ENCODE measurements at places on chromosomes 12 and 14.
A peak's percentile ranks its signal among the peaks of the same experiment; 100 is the strongest.

- DNase-seq = no peak
Observed at GRCh38 chr12:89356069-89356665, 3.9 kb upstream of the DUSP6 start.

- DNase-seq = no peak
Observed at GRCh38 chr12:70005864-70006618, 181.0 kb downstream of the MYRFL start.

- DNase-seq = no peak
Observed at GRCh38 chr14:33165144-33165925, 226.7 kb downstream of the NPAS3 start.

DNA sequence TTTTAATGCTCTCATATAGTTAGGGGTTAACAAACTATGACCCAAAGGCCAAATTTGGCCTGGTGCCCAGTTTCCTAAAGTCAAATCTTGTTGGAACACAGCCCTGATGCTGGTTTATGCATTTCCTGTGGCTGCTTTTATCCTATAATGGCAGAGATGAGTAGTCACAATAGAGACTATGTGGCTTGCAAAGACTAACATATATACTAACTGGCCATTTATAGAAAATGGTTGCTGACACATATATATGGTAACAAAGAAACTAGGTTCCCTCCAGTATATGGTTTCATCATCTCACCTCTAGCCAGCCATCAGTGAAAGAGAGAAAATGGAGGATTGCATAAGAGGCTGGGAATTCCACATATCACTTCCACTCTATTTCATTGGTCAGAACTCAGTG lies 10.8 kb downstream of the NAV3 start:
- DNase-seq = no peak

GRCh38 chr12:110349514-110350151 lies 53.9 kb downstream of the ANAPC7 start:
- peak; percentile 67 for DNase-seq

- DNase-seq = no peak
Observed at GRCh38 chr14:33668066-33668465, 282.8 kb downstream of the EGLN3 start.

GRCh38 chr14:68076451-68076850 lies 256.9 kb downstream of the RAD51B start:
- DNase-seq = no peak

GRCh38 chr12:99600388-99600787 lies 47.2 kb upstream of the GARIN6 start:
- no peak for DNase-seq

- peak; percentile 37 for DNase-seq
Observed at GRCh38 chr14:90483571-90483974, 86.7 kb downstream of the CALM1 start.

- no peak for DNase-seq
Observed at GRCh38 chr12:105296116-105297089, 34.1 kb upstream of the C12orf75 start.

GRCh38 chr14:54291491-54292191 lies 105.2 kb upstream of the CDKN3 start:
- no peak for DNase-seq

DNA sequence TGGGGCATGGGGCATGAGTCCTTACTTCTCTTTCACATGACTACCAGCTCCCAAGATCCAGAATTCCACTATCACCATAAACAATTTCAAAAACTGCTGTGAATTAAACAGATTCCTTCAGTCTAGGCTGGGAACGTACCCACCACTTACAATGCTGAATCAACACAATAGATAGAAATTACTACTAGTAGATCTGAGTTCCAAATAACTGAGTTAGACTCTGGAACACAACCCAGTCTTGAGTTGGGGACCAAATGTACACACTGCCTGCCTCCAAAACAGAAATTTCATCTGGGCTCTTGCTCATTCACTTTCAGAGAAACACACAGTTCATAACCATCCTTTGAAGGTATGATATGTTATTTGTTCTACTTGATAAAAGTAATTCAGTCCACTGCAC lies 8.9 kb downstream of the CORO1C start:
- no peak for DNase-seq

DNA sequence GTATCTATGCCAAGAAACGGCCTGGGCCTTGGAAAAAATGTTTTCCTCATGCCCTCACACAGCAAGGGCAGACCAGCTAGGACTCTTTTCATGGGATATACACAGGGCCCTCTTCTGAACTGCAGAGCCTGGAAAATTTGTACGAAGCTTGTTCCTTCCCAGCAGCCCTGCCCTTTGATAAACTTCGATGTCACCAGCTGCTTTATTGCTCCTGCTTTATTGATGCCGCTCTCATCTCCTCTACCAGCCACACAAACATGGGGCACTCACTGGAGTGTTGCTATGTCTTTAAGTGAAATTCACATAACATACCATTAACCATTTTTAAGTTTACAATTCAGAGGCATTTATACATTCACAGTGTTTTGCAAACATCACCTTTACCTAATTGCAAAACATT lies 197.9 kb downstream of the KTN1 start:
- DNase-seq = no peak

DNA sequence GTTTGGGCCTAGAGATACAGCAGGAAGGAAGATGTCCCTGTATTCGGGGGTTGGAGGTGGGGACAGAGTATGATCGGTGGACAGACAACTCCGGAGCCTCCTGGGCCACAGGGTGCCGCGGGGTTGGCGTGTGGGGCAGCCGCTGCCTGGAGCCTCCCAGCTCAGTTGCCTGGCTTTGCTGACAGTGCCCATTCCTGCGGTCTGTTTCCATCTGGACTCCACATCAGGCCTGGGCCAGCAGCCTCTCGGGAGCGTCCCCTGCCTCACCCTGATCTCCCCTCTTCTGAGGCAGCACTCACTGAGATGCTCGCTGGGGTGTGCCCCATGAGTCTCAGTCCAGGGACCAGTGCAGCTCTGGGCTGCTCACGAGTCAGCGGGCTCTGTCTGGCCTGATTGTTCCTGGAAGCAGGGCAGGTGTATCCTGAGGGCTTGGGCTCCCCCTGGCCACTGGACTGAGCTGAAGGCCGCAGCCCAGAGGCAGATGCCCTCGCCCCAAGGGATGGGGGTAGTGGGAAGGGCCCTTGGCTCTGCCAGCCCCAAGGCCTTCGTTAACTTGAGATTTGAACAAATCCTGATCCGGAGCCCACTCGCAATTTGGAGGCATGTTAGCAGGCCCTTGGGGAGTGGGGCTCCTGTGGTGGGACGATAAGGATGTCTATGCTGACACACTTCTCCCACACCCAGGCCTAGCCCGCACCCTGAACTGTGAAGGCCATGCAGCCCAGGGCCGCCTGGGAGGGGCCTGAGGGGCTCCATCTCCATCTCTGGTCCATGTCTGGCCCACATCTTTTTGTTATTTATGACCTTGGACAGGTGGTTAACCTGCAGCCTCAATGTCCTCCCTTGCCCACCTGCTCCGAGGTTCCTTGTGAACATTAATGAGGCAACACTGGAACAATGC lies 7.5 kb downstream of the HIP1R start:
- DNase-seq = no peak

- no peak for DNase-seq
Observed at GRCh38 chr12:26465419-26466097, 270.2 kb downstream of the SSPN start.

DNA sequence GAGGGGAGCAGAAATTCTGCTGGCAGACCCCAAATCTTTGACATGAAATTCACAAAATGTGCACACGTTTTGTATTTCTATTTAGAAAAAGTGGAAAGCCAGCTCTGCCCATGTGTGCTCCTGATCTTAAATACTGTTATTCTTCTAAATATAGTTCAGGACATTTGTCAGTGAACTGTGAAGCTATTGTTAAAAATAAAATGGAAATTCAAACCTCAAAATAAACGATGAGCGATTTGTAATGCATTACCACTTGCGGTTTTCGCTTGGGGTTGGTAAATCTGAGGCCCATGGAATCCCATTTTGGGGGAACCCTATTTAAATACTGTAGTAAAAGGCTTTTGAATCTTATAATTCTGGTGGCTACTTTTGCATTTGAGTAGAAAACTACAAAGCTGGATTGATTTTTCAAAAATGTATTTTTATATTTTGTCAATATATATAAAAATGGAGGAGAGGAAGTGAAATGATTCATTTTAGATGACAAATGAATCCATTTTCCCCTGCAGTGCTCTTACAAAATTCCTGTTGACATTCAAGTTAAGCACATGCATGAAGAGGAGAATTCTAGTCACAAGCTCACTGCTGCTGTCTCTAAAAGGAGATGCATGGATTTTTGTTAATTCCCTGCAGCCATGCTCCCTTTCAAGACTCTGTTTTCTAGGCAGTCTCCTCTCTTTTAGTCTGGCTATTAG lies 47.1 kb downstream of the FLRT2 start:
- no peak for DNase-seq

DNA sequence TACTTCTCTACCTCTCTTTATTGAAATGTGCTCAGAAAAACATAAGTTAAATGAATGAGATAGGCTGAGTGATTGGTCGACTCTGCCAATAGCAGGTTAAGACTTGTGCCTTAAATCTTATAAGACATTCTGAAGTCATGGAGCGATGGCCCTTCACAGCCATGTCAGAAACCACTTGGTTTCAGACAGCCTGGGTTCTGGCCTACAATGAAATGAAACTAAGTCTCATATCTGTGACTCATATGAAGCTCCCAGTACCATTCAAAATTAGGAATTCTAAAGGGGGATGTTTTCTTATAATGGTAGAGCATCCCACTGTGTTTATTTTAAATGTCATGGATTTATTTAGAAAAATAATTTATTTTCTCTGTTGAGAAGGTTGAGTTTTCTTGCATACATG lies 42.6 kb downstream of the PLXNC1 start:
- DNase-seq = no peak

DNA sequence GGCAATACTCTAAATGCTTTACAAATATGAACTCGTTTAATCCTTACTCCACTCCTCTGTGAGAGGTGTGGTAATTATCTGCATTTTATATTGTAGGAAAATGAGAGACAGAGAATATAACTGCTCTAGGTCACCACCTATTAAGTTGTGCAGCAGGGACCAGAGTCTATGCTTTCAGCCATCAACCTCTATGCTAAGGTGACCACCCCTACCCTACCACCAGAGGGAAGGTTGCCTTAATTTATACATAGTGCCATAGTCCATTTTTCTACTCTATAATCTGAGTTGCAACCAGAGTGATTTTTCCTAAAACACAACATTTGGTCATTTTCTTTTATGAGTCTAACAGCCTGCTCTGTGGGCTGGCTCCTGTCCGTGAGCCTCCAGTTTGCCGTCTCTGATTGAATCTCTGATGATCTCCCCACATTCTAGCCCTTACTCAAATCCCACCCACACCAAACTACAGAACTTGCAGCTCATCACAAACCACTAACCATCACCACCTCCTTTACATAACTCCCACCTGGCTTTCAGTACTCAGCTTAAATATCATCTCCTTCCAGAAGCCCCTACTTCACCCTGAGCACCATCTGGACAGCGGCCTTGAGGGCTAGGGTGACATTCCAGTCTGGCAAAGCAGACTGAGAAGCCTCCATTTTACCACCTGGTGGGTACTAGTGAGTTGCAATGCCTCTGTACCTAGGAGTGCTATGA lies 126.6 kb downstream of the PPM1H start:
- DNase-seq = peak; percentile 21

- DNase-seq = no peak
Observed at GRCh38 chr14:44204061-44204835, 302.8 kb downstream of the FSCB start.

DNA sequence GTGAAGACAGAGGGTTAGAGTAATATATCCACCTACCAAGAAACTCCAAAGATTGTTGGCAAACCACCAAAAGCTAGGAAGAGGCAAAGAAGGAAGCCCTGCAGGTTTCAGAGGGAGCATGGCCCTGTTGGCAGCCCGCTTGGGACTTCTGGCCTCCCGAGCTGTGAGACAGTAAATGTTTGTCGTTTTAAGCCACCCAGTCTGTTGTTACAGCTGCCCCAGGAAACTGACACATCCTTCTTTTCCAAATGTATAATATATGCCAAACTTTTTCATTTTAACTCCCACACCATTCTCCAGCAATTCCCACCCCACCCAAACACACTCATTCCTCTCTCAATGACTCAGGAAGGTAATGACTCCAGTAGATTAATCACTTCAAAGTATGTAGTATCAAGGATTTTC lies 74.0 kb downstream of the RPS29 start:
- DNase-seq = no peak

GRCh38 chr12:110165540-110166159 lies 41.5 kb downstream of the IFT81 start:
- no peak for DNase-seq

GRCh38 chr12:45839917-45840316 lies 110.4 kb downstream of the ARID2 start:
- no peak for DNase-seq

GRCh38 chr14:90812109-90812508 lies 4.1 kb downstream of the TTC7B start:
- DNase-seq = no peak

- no peak for DNase-seq
Observed at GRCh38 chr14:90695997-90696660, 120.1 kb downstream of the TTC7B start.

GRCh38 chr14:98498019-98498885 lies 773.7 kb downstream of the BCL11B start:
- DNase-seq = no peak

- DNase-seq = no peak
Observed at GRCh38 chr12:120858306-120859088, 45.7 kb downstream of the SPPL3 start.

GRCh38 chr12:100077367-100077766 lies 65.3 kb downstream of the BLTP3B start:
- DNase-seq = no peak

GRCh38 chr12:106415134-106415533 lies 57.6 kb downstream of the POLR3B start:
- DNase-seq = no peak

DNA sequence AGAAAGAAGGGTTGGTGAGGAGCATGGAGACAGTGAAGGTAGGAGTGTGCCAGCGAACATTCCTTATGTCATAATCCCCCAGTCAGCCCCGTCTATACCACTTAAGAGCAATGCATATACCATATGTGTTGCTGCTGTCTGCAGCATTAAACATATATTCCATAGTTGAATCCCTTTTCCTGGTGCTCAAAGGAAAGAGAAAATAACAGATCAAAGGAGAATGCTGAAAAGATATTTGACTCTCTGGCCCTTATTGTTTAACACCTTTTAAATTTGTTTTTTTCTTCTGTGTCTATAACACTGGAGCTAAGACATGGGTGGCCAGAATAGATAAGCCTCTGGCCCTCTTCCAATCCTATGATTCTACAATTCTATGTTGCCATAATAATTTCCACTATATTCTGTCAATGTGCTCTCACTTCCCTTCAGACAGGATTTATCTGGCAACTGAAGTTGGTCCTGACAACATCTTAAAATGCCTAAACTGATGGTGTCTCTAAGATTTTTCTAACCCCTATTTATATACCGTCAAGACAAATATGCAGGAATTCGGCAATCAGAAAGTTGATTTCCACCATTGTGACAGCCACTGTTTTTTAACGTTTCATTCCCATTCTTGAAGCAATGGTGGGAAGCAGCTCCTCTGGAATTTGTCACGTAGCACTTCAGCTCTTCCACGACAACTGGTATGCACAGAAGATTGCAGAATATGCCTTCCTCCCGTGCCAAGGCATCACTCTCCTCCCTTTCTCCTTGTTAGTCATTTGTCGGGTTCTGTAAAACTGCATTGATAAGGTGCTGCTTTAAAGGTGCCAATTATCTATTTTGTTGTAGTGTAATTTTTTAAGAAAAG lies 204.7 kb downstream of the BCAT1 start:
- DNase-seq = no peak

- DNase-seq = peak; percentile 21
Observed at GRCh38 chr12:93060666-93061472, 131.8 kb upstream of the EEA1 start.

GRCh38 chr14:94793901-94794300 lies 24.0 kb upstream of the GSC start:
- DNase-seq = no peak

- DNase-seq = no peak
Observed at GRCh38 chr12:41288142-41288811, 100.2 kb downstream of the PDZRN4 start.

- DNase-seq = no peak
Observed at GRCh38 chr12:123984903-123985302, 11.9 kb downstream of the ZNF664 start.

All from activated CD4-positive, alpha-beta T cell treated with anti-CD3 and anti-CD28 coated beads for 48 hours (primary cell).